NT2/D1 (cell line): ENCODE measurements at places on chromosomes 1 and 21.

GRCh38 chr1:151839457-151840403, at the start of gene C2CD4D:
TSS of gene C2CD4D (minus strand) at chr1:151839820. CDS start at chr1:151838989, 831 bp downstream.
- DNase-seq = peak; percentile 80

DNA sequence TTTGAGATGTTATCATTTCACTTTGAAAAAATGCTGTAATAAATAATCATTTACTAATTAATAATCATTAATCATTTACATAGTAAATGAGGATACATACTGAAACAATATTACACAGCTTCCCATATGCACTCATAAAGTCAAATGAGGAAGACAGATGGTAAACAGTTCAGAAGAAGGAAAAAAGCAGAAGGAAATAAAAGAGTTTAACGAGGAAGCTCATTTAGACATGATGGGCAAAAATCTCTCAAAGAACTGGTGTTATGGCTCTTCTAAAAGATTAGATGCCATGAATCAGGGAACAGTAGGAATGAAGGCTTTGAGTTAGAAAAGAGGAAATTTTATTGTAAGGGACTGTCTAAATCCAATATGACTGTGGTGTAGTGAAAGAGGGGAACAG, 347.6 kb downstream of the PTPRC start:
- DNase-seq = no peak

DNA sequence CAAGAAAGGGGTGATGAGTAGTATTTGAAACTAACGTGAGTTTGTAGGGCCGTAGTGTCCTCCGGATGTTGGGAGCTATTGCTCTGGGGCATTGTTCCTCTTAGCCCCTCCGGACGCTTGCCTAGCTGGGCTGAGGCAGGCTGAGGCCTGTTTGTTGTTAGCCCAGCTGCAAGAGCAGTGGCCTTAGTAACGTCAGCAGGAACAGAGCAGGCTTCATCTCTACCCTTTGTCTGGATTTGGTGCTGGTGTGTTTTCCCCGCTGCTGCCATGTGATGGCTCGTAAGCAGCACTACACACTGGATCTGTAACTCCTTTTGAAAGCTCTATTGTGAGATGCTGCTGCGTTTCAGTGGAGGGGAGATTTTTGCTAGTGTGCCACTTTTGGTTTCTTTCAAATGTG, 57.6 kb downstream of the DNM3 start:
- DNase-seq = peak; percentile 38

DNA sequence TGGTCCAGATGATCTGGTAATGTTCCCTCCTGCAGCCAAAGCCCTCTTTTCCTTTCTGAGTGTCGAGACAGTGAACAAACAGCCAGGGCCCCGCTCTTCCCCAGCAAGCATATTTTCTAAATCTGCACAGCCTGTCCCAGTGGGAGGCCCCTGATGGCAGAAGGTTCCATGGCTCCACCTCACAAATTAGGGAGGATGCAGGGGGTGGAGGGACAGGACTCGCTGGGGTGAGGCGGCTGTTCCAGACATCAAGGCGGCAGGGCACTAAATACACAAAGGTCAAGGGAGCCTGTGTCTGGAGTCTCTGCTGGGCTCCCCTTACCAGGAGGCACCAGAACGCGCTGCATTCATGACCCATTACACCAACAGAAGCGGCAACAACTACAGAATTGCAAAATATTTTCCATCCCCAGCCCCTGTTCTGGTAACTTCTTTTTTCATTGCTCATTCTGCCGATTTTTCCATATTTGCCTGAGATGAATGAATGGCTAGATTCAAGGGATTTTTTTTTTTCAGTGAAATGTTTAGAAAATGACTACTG, 27.0 kb upstream of the PRELP start:
- no peak for DNase-seq

- DNase-seq = no peak
Measured at GRCh38 chr1:231138236-231138635, 23.6 kb upstream of the TRIM67 start.

DNA sequence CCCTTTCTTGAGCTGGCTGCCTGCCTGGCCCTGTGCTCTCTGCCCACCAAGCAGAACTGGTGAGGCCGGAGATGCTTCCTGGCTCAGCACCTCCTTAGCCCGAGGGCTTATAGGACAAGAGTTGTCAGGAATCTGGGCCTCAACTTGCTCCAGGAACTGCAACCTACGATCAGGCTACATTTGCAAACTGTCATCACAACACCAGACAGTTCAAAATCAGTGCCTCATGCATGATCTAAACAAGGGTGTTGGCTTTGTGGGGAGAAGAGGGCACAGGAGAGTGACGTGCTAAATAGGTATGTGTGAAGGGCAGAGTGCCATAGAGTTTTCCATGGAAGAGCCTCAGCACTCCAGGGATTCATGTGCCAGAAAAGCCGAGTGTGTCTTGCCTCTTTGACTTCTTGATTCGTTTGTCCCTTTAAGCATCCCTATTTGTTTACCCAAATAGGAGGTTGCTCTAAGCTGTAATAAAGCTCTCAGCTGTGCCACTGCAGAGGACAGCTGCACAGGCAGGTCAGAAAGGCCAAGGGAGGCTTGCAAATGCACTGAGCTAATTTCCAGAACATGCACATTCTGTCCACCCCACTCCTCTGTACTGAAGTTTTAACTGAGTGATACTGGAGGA, 30.2 kb upstream of the NEK2 start:
- no peak for DNase-seq

- no peak for DNase-seq
Measured at GRCh38 chr1:22920734-22921451, 51.8 kb downstream of the LACTBL1 start.

DNA sequence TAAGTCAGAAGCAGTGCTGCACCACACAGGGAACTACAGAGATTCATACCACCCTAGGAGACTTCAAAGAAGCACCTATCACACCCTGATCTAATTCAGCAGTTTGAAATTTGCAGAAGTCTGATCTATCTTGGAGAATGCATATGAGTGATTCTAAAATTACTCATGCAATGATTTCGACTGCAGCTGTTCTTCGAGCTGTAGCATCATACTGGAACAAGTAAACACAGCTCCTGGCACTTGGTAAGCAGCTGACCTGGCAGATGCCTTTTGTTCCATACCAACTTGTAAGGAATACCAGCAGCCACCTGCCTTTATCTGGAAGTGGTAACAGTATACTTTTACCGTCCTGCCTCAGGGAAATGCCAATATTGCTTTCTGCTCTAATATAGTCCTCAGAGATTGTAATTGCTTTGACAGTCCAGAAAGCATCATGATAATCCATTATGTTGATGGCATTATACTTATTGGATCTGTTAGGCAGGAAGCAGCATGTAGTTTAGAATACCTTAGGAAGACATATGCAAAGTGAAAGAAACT, 25.7 kb downstream of the AADACL4 start:
- no peak for DNase-seq

DNA sequence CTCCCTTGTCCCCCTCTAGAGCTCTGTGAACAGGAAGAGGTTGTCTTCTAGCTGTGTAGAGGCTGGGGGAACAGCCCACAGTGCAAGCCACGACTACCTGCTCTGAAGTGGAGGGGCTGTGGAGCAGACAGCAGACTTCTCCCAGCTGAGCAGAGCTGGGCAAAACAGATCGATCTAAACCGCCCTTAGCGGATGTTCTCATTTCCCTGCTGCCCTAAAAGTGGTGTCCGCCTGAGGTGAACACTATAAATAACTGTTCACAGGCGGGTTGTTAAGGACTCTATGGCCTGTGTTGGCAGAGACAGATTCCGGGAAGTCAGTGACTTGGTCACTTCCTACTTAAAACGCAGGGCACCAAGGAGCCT, 203.2 kb downstream of the RHOU start:
- DNase-seq = no peak

DNA sequence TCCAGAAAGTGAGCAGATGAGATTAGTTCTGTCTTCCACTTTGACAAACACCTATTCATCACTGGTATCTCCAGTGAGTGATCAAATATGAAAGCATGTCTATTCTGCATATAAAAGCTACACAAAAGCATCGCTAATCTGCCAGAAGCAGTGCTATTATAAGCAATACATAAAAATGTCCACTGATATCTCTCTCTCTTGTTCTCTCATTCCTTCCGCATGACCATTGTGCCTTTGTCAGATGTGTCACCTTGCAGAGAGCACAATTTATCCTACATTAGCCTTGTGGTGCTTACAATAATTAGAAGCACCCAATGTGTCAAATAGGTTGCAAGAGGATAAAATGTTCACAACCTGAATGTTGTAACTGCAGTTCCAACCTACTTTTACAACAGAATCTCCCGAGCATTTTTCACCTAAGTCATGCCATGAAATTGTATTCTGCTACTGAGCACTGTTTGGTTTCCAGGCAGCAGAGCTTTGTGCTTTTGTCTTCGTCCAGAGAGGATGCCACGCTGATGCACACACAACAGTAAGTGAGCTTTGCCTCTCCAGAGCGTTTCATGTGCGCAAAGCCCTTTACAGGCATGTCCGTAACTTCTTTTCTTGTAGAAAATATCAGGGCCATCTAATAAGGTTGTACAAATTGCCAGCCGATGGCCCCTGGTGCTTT, 198.7 kb upstream of the PLD5 start:
- no peak for DNase-seq

GRCh38 chr1:9691108-9691445, 39.5 kb downstream of the PIK3CD start:
- DNase-seq = no peak

DNA sequence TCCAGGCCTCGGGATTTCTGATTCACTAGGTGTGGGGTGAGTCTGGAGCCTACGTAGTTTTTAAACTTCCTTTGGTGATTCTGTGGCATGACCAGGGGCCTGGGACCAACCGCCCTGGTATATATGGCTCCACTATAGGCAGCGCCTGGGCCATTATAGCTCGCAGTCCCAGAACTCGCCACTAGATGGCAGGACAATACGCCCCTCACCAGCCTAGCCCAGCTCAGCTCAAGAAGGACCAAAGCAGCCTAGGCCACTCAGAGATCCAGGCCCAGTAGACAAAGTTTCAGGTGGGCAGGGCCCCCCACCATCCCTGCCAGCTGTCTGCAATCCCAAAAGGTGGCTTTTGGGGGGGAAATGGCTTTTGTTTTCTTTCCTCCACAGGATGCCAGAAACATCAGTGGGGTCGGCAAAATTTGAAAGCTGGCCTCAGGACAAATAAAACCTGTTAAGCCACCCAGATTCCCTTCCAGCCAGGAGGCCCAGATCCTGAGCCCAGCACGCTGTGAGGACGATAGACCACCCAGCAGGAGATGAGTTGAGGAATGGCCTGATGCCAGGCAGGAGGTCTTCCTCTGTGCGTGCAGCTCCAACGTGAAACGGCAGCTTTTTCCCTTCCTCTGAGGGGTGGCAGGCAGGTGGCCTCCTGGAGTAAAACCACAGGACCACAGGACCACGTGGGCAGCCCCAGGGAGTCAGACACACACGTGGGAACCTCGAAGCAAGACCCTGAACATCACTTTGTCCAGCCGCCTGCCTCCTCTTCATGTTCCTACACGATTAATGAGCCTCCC, 24.8 kb upstream of the TMEM51 start:
- DNase-seq = peak; percentile 39

- DNase-seq = no peak
Measured at GRCh38 chr1:118100686-118101514, 84.1 kb downstream of the SPAG17 start.

DNA sequence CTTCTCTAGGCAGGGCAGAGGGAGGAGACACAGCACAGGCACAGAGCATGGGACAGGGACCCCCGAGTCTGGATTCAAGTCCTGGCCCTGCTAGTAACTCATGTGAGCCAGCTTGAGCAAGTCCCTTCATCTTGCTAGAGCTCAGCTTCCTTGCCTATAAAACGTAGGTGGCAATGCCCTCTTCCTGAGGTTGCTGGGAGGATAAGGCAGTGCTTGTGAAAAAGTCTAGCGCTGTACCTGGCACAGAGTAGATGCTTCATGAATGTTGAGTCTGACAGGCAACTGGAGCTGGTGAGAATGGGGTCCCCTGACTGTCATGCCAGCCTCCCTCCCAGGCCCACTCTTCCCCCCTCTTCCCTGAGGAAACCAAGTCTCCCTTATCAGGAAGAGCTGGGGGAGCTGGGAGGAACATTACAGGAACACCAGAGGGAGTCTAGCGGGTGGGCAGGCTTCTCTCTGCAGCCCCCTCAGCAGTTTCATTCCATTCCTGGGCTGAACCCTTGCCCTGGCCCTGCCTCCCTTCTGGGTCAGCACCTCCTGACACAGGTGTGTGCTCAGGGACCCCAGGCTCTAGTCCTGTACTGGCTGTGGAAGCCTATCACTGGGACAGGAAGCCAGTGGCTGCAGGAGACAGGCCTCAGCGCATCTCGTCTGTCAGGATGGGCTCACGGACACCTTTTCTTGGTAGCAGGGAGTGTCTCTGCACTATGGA, 9.9 kb downstream of the CHRNB2 start:
- DNase-seq = no peak

DNA sequence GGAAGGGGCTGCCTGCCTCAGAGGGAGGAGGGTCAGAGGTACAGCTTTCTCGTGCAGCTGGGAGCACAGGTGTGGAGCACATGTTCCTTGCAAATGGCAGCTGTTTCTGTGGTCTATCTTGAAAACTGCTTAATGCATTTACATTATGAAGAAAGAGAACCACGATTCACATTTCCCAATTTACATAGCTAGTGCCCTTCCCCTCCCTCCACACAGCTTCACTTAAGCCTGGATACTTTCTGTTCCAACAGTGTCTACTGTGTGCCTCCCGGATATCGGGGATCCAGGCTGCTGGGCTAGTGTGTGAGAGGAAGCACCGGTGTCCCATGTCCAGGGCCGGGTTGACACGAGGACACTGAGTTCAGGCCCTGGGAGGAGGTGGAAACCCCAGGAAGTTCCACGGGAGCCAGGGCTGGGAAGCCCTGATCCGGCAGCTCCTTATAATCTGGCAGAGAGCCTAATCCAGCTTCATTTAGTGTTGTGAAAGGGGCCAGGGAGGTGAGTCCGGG, 31.6 kb downstream of the TMCC2 start:
- no peak for DNase-seq

GRCh38 chr1:95257758-95258157, 23.7 kb downstream of the RWDD3 start:
- no peak for DNase-seq

GRCh38 chr1:17276568-17276967, 27.7 kb downstream of the PADI3 start:
- no peak for DNase-seq
